ENCODE measurements at places on chromosomes 4 and X.

- DNase-seq, result no peak
Observed at GRCh38 chr4:145763399-145763798, 83.5 kb downstream of the C4orf51 start.

DNA sequence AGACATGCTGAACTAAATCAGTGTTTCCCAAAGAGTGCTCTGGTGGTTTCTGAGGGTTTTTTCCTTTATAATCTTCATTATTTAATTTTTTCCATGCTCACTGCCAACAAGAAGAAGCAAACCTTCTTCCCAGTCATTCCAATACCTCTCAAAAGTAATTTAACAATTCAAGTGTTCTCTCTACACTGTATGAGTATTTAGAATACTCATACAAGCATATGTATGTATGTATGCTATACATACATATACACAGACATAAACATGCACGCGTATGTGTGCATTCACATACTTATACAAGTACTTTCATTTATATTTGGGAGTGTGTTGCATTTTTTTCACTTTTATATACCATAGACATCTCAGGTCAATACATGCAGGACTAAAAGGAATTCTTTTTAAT, 54.3 kb upstream of the TXK start:
- no peak for DNase-seq

DNA sequence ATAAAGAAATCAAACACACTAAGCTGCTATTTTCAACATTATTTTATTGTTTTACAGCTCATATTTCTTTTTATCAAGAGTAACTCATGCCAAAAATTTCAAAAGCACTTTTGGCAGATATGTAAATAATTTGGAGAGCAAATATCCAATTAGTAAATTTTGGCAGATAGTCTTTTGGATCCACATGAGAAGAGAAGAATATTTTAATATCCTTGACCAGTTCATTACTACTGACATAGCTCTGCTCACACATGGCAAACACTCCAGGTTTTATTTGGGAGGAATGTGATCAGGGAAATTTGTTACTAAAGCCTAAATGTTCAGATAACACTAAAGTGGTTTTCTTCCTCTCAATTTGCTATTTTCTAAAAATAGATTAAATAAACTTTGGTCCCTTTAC, 1054.3 kb downstream of the FAT4 start:
- DNase-seq, result no peak

- peak; percentile 37 for DNase-seq
Observed at GRCh38 chr4:25842229-25842845, 20.5 kb downstream of the SEL1L3 start.

DNA sequence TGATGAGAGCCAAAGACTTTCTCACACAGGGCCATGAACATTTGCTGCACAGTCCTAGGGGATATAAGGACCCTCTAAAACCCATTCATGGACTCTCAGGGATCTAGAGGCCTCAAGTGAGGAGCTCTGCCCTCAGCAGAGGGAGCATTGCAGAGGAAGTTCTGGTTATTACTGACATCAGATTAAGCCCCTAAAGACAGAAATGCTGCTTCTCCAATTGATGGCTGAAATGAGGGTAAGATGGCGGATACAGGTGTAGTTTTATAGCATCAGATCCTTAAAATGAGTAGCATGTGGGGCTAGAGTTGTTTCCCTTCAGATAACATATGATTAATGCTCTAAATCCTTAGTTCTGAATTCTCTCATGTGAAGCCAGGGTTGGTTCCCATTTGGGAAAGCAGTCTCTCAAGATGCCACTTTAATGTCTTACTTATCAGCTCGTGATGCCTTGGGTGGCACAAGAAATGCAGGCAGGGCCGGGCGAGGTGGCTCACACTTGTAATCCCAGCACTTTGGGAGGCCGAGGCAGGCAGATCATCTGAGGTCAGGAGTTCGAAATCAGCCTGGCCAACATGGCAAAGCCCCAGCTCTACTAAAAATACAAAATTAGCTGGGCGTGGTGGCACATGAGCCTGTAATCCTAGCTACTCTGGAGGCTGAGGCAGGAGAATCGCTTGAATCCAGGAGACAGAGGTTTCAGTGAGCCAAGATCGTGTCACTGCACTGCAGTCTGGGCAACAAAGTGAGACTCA, 7.9 kb downstream of the RHOH start:
- no peak for DNase-seq

- DNase-seq, result no peak
Observed at GRCh38 chrX:39853417-39854030, 244.2 kb downstream of the BCOR start.

- no peak for DNase-seq
Observed at GRCh38 chrX:17692709-17693346, 44.5 kb upstream of the SCML1 start.

DNA sequence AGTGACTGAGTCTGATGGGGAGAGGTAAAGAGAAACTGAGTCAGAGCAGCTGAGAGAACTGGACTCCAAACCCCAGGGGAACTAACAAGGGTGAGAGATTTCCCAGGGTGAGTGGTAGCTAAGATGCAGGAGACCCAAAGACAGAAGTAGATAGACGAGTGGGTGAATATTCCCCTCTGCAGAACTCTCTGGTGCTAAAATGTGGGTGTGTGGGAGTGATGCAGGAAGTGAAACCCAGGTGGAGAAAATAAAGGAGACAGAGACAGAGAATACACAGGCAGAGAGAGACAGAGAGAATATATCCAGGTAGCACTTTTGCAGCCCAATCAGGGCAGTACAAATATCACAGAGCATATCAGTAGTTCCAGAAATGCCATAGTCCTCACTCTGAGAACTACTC, 212.5 kb upstream of the ZIC3 start:
- no peak for DNase-seq

- DNase-seq, result no peak
Observed at GRCh38 chr4:11436673-11437072, 8.0 kb upstream of the HS3ST1 start.

DNA sequence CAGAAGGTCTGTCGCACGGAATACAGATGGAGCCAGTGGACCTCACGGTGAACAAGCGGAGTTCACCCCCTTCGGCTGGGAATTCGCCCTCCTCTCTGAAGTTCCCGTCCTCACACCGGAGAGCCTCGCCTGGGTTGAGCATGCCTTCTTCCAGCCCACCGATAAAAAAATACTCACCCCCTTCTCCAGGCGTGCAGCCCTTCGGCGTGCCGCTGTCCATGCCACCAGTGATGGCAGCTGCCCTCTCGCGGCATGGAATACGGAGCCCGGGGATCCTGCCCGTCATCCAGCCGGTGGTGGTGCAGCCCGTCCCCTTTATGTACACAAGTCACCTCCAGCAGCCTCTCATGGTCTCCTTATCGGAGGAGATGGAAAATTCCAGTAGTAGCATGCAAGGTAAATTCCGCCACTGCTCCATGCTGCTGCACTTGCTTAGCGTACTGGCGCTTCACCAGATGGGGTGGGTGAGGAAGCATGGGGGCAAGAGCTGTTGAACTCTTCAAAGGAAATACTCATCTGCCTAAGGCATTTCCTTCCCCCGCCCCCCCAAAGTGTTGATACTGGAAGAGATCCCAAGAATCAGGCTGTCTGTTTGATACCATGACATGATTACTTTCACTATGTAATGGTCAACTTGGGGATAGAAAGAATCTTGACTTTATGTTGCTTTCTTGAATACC, 24.8 kb downstream of the KLF3 start:
- DNase-seq, result no peak

DNA sequence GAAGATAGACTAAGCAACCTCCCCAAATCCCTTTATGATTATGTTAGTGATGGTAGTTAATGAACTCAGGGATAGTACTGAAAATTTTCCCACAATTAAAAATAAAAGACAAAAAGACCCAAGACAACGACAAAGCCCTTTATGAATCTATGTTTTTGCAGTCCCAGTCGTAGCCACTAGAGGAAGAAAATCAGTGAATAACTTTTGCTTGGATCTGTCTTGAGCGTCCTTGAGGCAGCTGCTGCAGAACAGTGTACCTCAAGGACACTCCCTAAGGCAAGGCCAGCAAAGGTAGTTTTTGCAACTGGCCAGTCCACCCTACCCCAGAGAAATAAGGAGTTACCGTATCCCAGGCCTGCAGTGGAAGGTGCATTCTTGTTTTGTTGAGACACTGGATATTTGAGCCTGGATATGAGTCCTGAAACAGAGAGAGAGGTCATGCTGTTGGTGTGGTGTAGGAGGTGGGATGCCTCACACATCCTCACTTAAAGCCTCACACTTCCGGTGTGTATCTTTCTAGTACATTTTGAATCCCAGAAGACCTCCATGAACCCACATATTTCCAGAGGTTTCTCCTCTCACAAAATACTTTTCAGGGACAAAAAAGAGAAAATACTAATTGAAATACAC, 8.7 kb upstream of the TIMM8A start:
- DNase-seq, result no peak

DNA sequence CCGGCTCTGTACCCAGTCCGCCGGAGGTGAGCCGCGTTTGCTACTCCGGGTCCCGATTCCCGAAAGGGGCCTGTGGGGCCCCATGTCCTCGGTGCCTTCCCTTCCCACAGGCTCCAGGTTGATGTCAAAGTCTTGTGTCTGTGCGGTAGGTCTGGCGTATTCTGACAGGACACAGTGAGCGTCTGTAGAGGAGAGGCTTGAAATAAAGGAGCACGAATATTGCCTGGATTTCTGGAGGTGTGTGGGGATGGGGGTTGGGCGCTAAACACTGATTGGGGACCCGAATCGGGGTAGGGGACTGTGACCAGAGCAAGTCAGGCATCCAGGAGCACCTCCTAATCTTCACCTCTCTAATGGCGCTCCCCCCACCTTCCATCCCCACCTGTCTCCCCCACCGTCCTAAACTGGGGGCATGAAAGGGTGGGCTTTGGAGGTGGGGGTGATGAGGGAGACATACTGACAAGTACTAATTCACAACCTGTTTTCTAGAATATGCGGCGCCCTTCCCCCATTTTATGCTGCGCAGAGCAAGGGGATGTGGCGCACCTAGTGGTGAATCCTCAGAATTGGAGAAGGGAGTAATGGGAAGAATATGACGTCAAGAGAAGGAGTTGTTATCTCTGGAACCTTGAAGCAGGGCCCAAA, 855 bp downstream of the GPRASP2 start:
- DNase-seq, result peak; percentile 19

DNA sequence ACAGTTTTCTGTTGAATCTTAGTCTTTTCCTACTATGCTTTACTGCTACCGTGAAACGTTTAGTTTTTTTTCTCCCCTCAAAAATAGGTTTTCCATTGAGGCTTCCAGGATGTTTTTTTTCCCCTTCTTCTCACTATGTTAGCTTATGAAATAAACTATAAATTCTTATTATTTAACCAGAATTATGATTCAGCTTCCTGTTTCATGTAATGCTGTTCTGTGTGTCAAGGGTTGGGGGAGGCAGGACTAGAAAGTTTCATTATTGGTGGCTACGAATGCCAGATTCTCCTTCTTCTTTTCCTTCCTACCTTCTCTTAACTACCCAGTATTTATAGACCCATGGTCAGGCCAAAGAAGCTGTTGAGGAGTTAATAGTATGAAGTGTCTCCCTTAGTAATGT, 11.8 kb downstream of the CLCN5 start:
- DNase-seq, result no peak

- no peak for DNase-seq
Observed at GRCh38 chrX:152638443-152638904, 779 bp downstream of the GABRQ start.

DNA sequence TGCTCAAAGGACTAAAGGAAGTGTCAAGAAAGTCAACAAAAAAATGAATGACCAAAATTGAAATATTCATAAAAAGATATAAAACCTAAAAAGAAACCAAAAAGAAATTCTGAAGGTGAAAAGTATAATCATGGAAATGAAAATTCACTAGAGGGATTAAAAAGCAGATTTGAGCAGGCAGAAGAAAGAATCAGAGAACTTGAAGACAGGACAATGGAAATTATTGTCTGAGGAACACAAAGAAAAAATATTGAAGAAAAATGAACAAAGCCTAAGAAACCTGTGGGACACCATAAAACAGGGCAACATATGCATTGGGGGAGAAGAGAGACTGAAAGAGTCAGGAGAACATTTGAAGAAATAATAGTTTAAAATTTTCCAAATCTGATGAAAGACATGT, 9.9 kb upstream of the SPON2 start:
- DNase-seq, result no peak

DNA sequence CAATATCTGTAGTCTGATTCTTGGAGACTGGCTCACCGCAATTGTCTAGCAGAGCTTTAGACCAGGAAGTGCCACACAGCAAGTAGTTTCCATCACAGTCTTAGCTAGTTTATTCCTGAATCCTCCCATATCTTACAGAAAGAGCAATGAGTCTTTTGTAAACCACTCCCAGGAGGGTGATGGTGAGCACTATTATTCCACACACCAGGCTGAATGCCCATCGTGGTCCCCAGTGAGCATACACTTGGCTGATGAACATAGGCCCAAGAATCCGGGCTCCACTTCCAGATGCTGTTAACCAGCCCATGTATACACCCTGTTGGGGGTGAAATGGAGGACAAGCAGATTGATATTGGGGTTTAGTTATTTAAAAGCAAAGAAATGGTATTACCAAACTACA, 39.8 kb downstream of the PLK4 start:
- DNase-seq, result no peak

GRCh38 chr4:6115746-6116586, 84.4 kb downstream of the JAKMIP1 start:
- DNase-seq, result no peak

GRCh38 chr4:40196272-40196671, 559 bp upstream of the RHOH start:
- no peak for DNase-seq

- no peak for DNase-seq
Observed at GRCh38 chr4:3708103-3708510, 58.1 kb upstream of the ADRA2C start.
